Colonic mucosa (tissue), 4 donors: ENCODE measurements at places on chromosomes 7 and 10.

DNA sequence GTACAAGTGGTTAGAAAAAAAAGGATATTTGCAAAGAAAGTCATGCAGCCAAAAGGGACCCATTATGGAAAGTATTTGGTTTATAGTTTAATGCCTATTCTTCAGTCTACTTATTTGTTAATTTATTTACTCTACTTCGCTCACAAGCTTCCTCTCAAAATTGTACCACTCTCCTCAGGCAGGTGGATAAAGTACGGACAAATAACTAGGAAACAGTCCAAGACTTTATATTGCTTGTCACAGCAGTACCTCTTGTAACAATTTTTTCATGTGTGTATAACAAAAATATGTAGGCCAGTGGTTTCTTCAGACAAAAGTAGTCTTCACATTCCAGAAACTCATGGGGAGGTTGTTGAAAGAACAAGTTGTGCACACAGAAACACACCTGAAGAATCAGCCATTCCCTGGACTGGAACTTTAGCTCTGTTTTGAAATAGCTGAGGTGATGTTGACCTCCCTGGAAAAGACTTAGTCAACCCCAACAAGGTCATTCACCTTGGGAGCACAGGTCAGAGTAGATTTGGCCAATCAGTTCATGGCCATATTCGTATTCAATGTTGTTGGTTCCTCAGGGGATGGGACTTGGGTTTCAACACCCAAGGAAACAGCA, 73.4 kb downstream of the TES start:
- H3K4me1 ChIP-seq = no peaks in the 10 kb centered on the region
- DNase-seq = no peak
- H3K36me3 ChIP-seq = no peaks in the 10 kb centered on the region
- H3K27ac ChIP-seq = no peak overlapping the region
- no peaks in the 10 kb centered on the region for H3K27me3 ChIP-seq

DNA sequence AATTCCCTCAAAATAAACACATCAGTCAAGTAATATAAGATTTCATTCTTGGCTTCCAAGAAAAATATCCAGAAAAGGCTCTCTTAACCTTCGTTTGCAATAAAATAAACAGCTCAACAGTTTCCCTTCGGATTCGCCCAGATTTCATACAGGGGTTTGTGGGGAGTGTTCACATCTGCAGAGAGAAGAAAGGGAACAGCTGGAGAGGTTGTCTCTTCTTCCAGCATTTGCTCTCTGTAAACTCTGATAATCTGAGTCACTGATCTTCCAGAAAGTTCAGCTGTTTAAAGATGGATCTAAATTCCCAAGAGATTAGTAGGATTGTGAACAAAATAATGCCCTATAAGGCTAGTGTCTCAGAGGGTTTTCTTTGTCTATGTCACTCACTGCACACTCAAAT, 277.9 kb downstream of the HPSE2 start:
- peak overlapping the region; percentile 22 for H3K27ac ChIP-seq
- no peak for DNase-seq
- H3K4me3 ChIP-seq = no peak overlapping the region
- no peaks in the 10 kb centered on the region for H3K4me1 ChIP-seq
- H3K27me3 ChIP-seq = no peaks in the 10 kb centered on the region
- no peaks in the 10 kb centered on the region for H3K36me3 ChIP-seq

GRCh38 chr10:124175701-124176348, 82.4 kb upstream of the CHST15 start:
- H3K4me3 ChIP-seq = no peak overlapping the region
- DNase-seq = no peak

- H3K27me3 ChIP-seq = no peaks in the 10 kb centered on the region
- no peaks in the 10 kb centered on the region for H3K4me1 ChIP-seq
- no peak overlapping the region for H3K4me3 ChIP-seq
- no peak for DNase-seq
- no peak overlapping the region for H3K27ac ChIP-seq
- H3K36me3 ChIP-seq = no peaks in the 10 kb centered on the region
These were observed 159.3 kb downstream of the NRCAM start for GRCh38 chr7:108296911-108297310.

DNA sequence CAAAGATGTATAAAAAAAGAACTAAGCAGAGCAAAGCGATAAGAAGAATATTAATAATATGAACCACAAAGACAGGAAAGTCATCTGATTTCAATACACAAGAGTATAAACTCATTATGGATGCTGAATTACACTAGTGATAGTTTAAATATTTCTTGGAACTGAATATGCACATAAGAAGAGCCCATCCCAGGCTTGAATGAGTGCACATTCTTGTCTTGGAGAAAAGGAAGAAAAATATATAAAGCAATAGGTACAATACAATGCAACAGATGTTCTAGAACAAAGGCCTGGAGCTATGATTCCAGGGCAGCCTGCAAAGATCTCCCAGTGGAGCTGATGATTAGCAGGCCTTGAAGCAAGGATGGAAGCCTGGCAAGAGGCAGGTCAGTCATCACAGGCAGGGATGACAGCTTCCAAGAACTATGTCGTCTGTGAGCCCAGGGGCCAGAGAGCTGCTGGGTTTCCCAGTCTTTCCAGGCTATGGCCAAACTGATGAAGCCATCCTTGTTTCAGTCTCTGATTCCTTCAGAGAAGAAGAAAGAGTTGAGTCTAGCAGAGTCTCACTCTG, 277.6 kb downstream of the KCNMA1 start:
- no peaks in the 10 kb centered on the region for H3K36me3 ChIP-seq
- H3K27me3 ChIP-seq = no peaks in the 10 kb centered on the region
- DNase-seq = no peak
- no peaks in the 10 kb centered on the region for H3K4me1 ChIP-seq
- H3K27ac ChIP-seq = no peak overlapping the region
- H3K4me3 ChIP-seq = no peak overlapping the region

DNA sequence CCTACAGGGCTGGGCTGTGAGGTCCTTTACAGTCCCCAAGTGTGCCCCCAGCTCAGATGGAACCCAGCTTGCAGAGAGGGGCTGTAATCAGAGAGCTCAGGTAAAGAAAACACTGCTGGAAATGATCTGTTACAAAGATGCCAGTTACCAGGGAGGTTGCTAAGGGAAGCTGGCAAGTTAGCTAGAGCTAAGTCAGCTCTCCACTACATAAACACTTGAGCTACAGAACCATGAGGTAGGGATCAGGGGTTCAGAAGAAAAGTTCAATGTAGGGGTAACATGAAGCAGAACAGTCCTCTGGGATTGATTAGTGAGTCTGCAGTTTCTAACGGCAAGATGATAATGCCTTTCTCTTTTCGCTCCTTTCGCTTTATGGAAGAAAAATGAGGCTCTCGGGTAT, 53.1 kb upstream of the TM9SF3 start:
- no peak overlapping the region for H3K4me3 ChIP-seq
- no peaks in the 10 kb centered on the region for H3K36me3 ChIP-seq
- no peaks in the 10 kb centered on the region for H3K4me1 ChIP-seq
- no peaks in the 10 kb centered on the region for H3K27me3 ChIP-seq

DNA sequence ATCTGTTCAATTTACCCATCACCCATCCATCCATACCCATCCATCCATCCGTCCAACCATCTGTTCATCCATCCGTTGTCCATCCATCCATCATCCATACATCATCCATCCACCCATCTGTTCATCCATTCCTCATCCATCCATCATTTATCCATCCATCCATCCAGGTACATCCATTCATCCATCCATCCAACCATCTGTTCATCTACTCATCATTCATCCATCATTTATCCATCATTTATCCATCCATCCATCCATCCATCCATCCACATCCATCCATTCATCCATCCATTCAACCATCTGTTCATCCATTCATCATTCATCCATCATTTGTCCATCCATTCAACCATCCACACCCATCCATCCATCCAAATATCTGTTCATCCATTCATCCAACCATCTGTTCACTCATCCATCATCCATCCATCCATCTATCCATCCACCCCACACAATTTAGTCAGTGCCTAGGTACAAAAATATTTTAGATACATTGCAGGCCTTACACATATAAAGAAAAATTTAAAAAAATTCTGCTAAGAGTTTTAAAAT, 119.1 kb downstream of the PRKCQ start:
- H3K4me1 ChIP-seq = no peaks in the 10 kb centered on the region
- no peak for DNase-seq
- no peak overlapping the region for H3K4me3 ChIP-seq

DNA sequence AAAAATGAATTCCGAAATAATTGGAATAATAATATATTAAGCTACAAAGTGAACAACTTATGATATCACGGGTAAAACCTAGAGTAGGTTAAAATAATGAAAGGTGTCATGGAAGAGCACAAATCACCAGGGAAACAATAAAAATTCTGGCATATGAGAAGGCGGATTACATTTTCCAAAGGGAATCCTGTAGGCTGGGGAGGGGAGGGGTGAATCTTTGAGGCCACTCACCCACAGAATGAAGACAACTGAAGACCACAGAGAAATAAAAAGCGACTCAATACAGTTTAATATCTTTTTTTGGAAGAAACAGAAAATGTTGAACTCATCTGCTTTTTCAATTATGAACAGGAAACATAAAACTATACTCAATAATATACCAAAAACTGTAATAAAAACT, 129.4 kb upstream of the HPS1 start:
- no peak for DNase-seq
- no peaks in the 10 kb centered on the region for H3K4me1 ChIP-seq
- H3K27ac ChIP-seq = no peak overlapping the region
- no peaks in the 10 kb centered on the region for H3K27me3 ChIP-seq
- H3K4me3 ChIP-seq = no peak overlapping the region

GRCh38 chr7:139897422-139898090, 68.5 kb downstream of the TBXAS1 start:
- no peak overlapping the region for H3K27ac ChIP-seq
- no peaks in the 10 kb centered on the region for H3K27me3 ChIP-seq
- no peak for DNase-seq
- H3K36me3 ChIP-seq = no peaks in the 10 kb centered on the region

DNA sequence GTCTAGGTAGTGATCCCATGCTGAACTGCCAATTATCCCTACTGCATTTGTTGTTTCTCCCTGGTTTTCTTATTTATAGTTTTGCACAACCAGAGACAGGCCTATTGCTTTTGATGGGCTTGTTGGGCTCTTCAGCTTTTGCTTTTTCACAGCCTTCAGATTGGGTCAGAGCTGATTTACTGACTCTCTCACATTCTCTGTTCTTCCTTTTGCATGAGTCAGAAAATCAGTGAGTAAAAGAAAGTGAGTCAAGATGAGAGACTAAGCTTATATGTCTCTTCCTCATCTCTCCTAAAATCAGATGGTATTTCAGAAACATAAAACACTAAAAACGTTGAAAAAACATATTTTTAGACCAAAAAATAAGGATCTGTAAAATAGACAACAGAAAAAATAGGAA, 1135.4 kb downstream of the XPNPEP1 start:
- DNase-seq = no peak
- H3K27me3 ChIP-seq = no peaks in the 10 kb centered on the region
- H3K4me1 ChIP-seq = no peaks in the 10 kb centered on the region
- no peak overlapping the region for H3K27ac ChIP-seq
- H3K36me3 ChIP-seq = no peaks in the 10 kb centered on the region

GRCh38 chr7:42235741-42236161, 1.3 kb downstream of the GLI3 start:
- peaks cover 22% of the 10 kb centered on the region for H3K27me3 ChIP-seq
- H3K4me1 ChIP-seq = no peaks in the 10 kb centered on the region
- H3K27ac ChIP-seq = peak overlapping the region; percentile 69
- DNase-seq = no peak
- H3K4me3 ChIP-seq = peak overlapping the region; percentile 50

- no peaks in the 10 kb centered on the region for H3K36me3 ChIP-seq
- peak; percentile 56 for DNase-seq
- H3K27me3 ChIP-seq = no peaks in the 10 kb centered on the region
- no peaks in the 10 kb centered on the region for H3K4me1 ChIP-seq
- H3K4me3 ChIP-seq = no peak overlapping the region
These were observed 29.3 kb upstream of the SH3PXD2A start for GRCh38 chr10:103884681-103885139.
